ENCODE measurements at places on chromosomes 12 and 14.

DNA sequence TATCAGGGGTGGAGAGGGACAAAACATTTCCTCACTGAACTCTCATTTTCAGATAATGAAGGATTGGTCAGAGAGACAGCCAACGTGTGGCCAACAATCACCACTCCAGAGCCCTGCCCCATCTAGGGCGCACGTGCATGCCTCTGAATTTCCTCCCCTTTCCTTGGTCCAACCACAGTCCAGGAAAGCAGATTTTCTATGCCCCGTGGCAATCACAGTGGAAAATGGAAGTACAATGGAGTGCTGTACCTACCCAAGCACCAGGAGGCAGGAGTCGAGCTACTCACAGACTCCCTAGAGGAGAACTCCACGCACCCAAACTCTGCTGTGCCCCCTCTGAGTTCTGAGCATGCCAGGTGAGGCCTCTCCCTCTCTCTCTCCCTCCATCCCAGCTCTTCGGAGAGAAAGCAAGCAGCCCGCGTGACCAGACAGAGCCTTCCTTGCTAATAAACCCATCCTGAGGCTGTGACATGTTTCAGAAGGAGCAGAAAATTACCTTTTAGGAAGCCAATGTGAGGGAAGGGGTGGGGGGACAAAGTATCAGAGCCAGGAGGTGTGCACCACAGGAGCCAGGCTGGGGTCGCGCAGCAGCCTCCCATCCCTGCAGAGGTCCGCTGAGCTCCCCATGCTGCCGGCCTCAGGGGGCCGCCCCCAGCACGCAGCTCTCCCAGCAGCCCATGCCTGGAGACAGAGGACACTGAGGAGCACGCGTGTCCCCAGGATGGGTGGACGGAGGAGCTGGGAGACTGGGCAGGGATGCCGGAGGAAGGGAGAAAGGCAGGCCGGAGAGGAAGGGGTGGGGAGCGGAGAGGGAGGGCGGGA, 73.4 kb downstream of the PITPNM2 start:
- no peak for DNase-seq

DNA sequence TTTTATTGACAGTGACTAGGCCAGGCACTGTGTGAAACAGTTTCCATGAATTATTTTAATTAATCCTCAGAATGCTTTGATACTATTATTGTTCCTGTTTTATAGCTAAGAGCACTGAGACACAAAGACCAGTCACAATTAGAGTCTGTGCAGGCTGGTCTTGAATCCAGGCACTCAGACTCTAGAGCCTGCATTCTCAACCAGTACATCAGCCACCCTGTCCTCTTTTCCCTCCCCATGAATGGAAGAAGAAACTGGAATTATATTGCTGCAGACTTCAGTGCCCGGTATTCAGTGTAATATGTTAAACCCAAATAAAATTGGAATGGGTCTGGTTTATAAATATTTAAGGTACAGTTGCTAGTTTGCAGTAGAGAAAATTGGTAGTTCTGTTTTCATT, 303.0 kb upstream of the RGS6 start:
- no peak for DNase-seq

DNA sequence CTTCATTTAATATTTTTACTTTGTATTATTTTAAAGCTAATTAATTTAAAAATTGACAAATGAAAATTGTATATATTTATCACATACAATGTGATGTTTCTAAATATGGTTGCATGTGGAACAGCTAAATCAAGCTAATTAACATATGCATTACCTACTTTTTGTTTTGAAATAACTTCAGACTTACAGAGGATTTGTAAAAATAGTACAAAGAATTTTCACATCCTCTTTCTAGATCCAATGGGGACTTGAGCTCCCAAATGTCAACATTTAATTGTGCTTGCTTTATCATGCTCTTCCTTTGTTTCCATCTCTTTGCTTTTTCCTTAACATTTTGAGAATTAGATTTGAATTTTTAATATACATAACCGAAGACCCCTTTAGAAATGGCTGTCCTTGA, 6.6 kb downstream of the DCD start:
- DNase-seq: no peak

DNA sequence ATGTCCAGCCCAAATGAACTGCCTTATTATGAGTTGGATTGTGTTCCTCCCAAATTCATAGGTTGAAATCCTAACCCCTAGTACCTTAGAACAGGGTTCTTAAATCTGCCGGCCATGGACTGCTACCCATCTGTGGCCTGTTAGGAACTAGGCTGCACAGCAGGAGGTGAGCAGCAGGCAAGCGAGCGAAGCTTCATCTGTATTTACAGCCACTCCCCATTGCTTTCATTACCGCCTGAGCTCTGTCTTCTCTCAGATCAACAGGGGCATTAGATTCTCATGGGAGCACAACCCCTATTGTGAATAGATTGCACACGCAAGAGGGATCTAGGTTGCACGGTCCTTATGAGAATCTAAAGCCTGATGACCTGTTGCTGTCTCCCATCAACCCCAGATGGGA, 9.8 kb upstream of the EML5 start:
- DNase-seq: no peak

DNA sequence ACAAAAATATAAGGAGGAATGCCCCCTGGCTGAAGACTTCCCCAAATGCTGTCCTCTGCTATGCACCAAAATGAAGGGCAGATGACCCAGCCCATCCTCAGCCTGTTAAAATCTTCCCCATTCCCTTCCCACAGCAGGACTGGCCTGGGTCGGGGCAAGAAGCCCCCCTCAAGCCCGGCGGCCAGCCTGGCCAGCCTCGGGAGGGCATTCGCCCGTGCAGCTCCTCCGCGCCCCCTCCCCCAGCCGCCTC, 413 bp downstream of the RARG start:
- DNase-seq: peak; percentile 78

DNA sequence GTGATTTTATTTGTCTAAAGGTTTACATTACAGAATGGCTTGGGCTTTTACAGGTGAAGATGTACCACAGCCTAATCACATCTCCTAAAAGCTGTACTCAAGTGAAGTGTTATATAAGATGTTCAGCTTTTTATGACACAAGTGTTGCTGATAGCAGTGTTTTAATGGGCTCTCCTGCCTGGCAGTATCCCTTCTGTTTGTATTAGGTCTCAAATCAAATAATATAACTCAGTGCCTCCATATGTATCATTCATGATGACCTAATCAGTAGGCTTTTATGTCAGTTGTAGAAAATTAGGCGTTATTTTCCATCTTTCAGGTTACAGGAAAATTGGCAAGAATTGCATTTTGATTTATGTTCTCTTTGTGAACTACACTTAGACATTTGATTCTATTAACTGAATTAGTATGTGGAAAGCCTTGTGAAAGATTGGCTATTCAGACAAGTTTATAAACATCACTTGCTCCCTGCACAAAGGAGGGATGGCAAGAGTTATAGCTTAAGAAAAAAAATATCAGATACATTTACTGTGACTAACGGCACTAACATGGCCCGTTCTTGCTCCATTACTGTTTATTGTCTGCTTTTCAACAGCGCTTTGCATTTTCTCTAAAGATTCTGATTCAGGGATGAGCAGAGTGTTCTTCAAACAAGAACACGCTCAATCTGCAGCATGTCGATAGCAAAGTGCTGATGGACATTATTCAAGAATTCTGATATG, 143.7 kb upstream of the DIO2 start:
- no peak for DNase-seq

GRCh38 chr14:39568809-39569538, 136.7 kb upstream of the FBXO33 start:
- DNase-seq: no peak

DNA sequence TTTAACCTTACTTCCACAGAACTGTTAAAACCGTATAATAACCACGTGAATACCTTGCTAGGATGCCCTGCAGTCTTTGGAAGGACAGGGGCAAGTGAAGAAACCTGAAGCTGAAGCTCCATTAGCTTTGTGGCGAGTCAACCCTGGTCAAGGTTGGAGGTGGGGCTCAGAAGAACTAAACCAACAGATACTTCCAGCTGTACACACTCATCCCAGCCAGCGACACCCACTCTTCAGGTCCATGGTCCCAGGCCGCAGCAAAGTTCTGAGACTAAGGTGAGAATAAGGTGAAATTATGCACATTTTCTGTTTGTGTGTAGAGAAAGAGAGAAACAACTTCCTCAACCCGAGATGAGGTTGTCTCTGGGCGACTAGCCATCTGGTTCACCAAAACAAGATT, 77.6 kb downstream of the NTF3 start:
- peak; percentile 39 for DNase-seq

- no peak for DNase-seq
Observed at GRCh38 chr14:54864526-54864925, 38.1 kb downstream of the GCH1 start.

Data from ecto neural progenitor cell (in vitro differentiated cells).